ENCODE measurements at places on chromosomes 13 and 19. TPM values are rescaled to one million over a fixed set of nuclear protein-coding genes. Genes with fewer than 3 reads are reported as not detected.

DNA sequence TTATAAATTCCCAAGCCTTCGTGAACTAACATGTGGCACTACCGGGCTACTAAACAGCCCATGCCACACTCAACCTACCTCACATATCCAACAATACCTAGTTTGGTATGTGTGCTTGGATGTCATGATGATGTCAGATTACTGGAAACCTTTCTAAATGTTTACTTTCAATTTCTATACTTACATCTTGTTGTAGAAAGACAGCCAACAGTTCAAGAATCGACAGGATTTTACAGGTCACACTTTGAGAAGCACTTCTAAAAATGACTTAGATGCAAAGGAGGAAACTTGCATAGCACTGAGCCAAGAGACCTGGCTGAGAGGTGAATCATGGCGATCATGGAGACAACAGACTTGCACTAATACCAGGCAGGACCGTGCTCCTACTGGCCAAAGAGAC is 209.9 kb downstream of the COL4A1 start:
- ATAC-seq, result no peak

DNA sequence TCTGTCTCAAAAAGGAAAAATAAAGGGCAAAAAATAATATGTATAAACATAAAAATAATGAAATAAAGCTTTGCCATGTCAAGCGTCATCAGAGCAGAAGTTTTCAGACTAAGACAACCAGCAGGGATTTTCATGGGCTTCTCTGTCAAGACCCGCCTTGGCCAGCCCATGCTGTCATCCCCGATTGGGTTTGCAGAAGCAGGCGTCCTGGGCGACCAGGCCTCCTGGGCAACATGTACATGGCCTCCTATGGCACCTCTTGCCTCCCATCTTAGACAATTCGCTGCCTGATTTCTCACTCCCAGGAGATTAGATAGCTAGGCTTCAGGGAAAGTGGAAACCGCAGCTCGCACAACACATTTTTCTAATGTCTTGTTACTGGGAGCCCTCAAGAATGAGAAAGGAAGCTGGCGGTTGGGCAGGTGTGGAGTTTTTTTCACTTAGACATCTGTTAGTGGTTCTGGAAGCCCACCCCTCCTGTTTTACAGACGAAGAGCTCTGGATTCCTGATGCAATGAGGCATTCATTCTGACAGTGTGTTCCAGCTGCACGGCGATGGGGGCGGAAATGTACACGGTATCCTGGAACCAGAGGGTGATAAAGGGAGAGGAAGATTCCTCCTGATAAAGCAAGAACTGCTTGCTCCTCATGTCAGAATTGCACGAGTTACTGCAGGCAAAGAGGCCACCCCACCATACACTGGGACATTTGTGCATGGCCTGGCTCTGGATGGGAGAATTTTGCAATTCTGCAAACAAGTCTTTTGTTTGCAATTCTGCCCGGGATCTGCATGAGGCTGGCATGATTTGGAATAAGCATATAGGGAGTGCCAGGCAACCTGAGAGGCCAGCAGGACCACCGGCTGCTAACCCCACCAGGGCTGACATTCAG is 47.4 kb upstream of the KATNAL1 start:
- ATAC-seq, result no peak

GRCh38 chr13:99150575-99151361 is 49.9 kb upstream of the UBAC2 start:
- peak; percentile 47 for ATAC-seq

DNA sequence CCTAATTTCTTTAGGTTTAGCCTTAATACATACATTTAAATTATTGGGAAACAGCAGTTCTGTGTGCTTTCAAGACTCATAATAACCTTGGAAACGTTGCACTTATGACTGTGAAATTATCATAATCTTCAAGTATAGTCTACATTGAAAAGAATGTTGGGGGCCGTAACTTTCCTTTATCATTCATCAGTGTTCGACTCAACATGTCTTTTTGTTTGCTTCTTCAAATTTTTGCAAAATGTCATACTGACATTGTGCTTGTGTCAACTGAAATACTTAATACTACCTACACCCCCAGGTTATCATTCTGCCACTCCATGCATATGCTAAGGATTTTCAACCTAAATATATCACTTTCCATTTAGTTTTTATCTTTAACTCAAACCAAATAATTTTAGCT is 1562.9 kb downstream of the OLFM4 start:
- no peak for ATAC-seq

GRCh38 chr13:31521435-31521834 is 217.9 kb upstream of the RXFP2 start:
- ATAC-seq, result no peak

GRCh38 chr19:18310118-18310909 is 12.6 kb downstream of the LSM4 start:
- ATAC-seq, result no peak

- no peak for ATAC-seq
Observed at GRCh38 chr19:11131471-11131870, 24.1 kb downstream of the SPC24 start.

- no peak for ATAC-seq
Observed at GRCh38 chr19:33428627-33429125, 55.2 kb downstream of the CEBPG start.

DNA sequence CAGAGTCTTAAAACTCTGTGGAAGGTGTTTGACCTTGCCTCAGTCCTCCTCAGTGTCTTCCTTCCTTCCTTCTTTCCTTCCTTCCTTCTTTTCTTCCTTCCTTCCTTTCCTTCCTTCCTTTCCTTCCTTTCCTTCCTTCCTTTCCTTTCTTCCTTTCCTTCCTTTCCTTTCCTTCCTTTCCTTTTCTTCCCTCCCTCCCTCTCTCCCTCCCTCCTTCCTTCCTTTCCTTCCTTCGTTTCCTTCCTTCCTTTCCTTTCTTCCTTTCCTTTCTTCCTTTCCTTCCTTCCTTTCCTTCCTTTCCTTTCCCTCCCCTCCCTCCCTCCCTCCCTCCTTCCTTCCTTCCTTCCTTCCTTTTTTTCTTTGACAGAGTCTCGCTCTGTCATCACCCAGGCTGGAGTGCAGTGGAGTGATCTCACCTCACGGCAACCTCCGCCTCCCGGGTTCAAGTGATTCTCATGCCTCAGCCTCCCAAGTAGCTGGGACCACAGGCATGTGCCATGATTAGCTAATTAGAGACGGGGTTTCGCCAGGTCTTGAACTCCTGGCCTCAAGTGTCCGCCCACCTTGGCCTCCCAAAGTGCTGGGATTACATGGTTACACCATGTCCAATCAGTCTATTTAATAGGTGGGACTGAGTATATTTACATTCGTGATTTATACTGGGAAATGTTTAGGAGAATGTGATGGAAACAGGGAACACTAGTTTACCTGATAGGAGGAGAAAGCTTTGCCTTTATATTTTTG is 16.3 kb downstream of the ZNF507 start:
- no peak for ATAC-seq

GRCh38 chr19:32498648-32499200 is 82.3 kb upstream of the PDCD5 start:
- no peak for ATAC-seq

GRCh38 chr13:44417876-44418275 is 44.3 kb downstream of the SERP2 start:
- ATAC-seq, result no peak

- no peak for ATAC-seq
Observed at GRCh38 chr19:7924651-7925170, 1.2 kb downstream of the CTXN1 start.

GRCh38 chr19:1481893-1482360 is 2.9 kb upstream of the C19orf25 start:
- ATAC-seq, result no peak

DNA sequence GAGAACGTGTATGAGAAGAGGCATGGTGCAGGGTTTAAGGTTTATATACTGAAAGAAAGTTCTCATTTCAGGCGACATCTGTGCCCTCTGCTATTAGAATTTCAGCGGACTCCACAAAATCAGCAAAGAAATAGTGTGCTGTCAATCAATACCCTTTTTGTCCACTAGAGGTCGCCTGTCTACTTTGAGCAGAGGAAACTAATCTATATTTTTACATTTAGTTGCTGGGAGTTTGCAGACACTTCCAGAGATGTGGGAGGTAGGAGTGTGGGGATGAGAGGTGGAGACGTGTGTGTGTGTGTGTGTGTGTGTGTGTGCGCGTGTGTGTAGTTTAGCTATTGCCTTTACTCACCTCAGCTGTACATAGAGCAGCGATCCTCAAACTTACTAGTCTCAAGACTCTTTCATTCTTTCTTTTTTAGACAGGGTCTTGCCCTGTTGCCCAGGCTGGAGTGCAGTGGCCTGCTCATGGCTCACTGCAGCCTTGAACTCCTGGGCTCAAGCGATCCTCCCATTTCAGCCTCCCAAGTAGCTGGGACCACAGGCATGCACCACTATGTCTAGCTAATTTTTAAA is 9.7 kb downstream of the INAFM1 start:
- ATAC-seq, result peak; percentile 42

- no peak for ATAC-seq
Observed at GRCh38 chr19:5693195-5694166, 3.4 kb downstream of the RPL36 start.

DNA sequence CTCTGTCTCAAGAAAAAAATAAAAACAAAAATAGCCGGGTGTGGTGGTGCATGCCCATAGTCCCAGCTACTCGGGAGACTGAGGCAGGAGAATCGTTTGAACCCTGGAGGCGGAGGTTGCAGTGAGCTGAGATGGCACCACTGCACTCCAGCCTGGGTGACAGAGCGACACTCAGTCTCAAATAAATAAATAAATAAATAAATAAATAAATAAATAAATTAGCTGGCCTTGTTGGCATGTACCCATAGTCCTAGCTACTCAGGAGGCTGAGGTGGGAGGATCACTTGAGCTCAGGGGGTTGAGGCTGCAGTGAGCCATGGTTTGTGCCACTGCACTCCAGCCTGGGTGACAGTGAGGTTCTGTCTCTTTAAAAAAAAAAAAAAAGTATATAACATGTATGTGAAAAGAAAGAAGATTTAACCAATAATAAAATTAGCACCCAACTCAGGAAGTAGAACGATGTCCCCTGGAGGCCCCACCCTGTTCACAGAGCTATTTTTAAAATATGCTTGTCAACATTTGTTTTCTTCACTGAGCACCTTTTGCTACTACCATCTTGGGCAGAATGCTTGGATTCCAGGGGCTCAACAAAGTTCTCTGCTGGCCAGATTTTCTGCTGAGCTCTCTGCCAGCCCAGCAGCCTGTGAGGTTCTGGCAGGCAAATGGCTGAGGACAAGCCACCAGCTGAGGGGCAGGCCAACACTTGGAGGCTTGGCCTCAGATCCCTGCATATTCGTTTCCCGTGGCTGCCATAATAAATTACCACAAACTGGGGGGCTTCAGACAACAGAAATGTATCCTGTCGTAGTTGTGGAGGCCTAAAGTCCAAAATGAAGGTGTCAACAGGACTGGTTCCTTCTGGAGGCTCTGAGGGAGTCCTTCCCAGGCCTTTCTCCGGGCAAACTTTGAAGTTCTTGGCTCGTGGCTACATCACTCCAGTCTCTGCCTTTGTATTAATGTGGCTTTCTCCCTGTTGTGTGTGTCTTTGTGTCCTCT is 5.2 kb downstream of the SLC25A42 start:
- ATAC-seq, result no peak

GRCh38 chr19:17703824-17704463 is 15.3 kb upstream of the MAP1S start:
- ATAC-seq, result peak; percentile 91

DNA sequence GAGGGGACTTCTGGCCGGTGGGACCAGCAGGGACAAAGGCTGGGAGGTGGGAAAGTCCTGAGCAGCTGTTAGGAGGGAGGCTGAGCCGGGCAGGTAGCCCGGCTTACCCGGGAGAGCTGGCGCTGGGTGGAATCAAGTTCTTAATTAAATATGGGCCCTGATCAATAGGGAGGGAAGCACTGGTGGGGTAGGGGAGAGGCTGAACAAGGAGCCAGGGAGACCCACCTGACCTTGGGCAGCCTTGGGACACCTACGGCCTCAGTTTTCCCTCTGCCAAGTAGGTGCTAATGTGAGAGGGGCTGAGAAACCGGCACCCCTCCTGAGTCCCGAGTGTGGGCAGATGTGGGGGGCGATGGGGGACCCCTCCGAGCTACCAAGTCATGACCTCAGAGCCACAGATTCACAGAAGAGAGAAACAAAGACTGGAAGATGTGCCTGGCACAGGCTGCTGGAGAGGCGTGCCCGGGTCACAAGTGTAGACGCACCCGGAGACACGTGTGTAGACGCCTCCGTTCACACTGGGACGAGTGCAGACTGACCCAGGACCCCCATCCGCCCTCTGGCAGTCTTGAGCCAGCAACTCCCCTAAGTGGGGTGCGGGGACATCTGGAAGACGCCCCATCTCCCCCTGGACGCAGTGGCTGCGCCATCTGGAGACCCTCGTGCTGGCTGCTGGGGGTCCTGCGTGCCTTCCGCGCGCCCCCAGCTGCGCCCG is 8.4 kb downstream of the ONECUT3 start:
- ATAC-seq, result no peak

DNA sequence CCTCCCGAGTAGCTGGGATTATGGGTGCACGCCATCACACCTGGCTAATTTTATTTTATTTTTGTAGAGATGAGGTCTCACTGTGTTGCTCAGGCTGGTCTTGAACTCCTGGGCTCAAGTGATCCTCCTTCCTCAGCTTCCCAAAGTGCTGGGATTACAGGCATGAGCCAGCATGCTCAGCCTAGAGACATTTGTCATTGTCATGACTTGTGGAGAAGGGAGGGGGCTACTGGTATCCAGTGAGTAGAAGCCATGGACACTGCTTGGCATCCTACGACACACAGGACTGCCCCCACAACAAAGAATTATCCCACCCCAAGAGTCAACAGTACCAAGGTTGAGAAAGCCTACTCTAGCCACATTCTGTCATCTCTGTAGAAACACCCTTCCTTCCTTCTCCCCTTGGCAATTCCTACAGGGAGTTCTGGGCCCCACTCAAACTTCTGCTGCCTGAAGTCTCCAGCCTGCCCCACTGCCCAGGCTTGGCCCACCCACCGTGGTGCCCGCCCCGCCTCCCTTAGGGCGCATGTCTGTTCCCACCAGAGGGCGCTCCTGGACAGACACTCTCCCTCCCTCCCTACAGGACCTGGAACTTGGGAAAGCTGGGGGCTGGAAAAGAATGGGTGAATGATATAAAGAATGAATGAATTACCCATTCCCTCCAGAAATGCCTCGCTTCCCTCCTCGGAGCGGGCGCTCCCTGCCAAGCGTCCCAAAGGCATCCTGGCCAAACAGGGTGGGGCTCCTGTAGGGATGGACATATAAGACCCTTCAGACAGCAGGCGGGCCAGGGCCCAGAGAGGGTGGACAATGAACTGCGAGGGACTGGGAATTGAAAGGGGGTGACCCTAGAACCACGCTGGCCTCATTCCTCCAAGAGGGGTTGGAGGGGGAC is 5.5 kb upstream of the EMP3 start:
- peak; percentile 24 for ATAC-seq

- no peak for ATAC-seq
Observed at GRCh38 chr13:51541809-51542258, 42.4 kb upstream of the WDFY2 start.

- ATAC-seq, result peak; percentile 56
Observed at GRCh38 chr13:73428137-73428536, 369.3 kb downstream of the KLF5 start.

The GNA15 gene
- 202 TPM for total RNA-seq

The TGFB1 gene
- total RNA-seq, result 158 TPM

The MUC16 gene
- 0.21 TPM for total RNA-seq

The HMG20B gene
- total RNA-seq, result 52.3 TPM

The CGB1 gene
- not detected for total RNA-seq

The MAST1 gene
- 2.6 TPM for total RNA-seq
